ENCODE measurements at places on chromosomes 4 and X.

DNA sequence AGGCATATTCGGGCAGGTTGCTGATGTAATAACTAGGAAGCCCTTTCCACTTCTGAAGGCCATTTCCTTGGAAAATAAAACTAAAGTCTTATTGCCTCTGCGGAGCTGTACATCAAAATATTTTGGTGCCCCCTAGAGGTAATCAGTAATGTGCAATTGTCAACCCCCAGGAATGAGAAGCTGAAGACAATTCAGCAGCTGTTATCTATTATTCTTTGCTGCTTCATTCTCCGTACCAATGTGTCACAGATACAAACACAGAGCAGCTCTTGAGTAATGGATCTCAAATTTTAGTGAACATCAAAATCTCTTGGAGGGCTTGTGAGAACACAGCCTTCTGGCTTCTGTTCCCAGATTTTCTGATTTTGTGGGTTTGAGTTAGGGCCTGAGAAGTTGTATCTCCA, 3.5 kb upstream of the SLIT2 start:
- no peak overlapping the region for H3K4me3 ChIP-seq
- no peak overlapping the region for H3K27ac ChIP-seq
- H3K4me1 ChIP-seq, result no peaks in the 10 kb centered on the region
- no peaks in the 10 kb centered on the region for H3K36me3 ChIP-seq
- DNase-seq, result no peak
- H3K27me3 ChIP-seq, result no peaks in the 10 kb centered on the region

DNA sequence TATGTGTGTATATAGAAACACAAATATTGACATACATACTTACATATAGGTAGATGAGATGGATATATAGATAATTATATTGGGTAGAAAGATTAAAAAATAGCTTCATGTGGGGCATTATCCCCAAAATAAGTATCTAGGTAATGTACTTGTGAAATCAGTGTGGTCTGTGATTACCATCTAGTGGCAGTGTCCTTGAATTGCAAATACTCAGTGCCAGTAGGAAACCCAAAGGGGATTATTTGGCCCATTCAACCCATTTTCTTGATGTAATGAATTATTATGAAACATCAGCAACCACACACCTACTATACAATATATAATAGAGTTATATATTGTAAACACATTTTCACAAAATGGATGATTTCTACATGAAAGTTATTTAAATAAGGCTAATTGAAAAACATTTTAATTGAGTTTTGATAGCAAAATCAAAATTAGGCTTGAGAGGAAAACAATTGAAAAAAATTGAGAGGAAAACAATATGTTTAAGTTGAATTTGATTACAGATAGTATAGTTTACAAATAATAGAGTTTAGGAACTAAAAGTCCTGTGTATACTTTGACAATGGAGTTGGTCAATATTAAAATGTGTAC, 389.4 kb downstream of the GALNTL6 start:
- no peaks in the 10 kb centered on the region for H3K27me3 ChIP-seq
- H3K4me1 ChIP-seq, result no peaks in the 10 kb centered on the region
- DNase-seq, result peak; percentile 10
- no peak overlapping the region for H3K27ac ChIP-seq
- no peak overlapping the region for H3K4me3 ChIP-seq

GRCh38 chr4:7590189-7590588, 155.5 kb upstream of the PSAPL1 start:
- H3K27ac ChIP-seq, result no peak overlapping the region
- H3K36me3 ChIP-seq, result no peaks in the 10 kb centered on the region
- no peak for DNase-seq
- no peaks in the 10 kb centered on the region for H3K27me3 ChIP-seq
- no peaks in the 10 kb centered on the region for H3K4me1 ChIP-seq
- no peak overlapping the region for H3K4me3 ChIP-seq

DNA sequence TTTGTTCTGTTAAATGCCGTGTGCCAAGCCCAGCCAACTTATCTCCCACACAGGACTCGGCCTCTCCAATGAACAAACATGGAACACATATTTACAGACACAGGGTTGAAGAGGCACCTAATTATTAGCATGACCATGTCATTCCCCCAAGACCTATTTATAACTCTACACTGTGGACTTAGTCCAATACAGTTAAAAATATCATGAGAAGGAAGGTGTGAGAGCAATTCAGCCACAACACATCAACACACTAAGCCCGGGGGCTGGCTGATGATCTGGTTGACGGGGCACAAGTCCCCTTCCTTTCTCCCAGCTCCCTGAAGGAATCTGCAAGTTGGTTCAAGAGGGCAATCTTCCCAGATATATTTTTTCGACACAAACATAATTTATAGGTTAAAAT, 28.1 kb downstream of the MANBA start:
- H3K27ac ChIP-seq, result no peak overlapping the region
- H3K4me3 ChIP-seq, result no peak overlapping the region
- no peak for DNase-seq

DNA sequence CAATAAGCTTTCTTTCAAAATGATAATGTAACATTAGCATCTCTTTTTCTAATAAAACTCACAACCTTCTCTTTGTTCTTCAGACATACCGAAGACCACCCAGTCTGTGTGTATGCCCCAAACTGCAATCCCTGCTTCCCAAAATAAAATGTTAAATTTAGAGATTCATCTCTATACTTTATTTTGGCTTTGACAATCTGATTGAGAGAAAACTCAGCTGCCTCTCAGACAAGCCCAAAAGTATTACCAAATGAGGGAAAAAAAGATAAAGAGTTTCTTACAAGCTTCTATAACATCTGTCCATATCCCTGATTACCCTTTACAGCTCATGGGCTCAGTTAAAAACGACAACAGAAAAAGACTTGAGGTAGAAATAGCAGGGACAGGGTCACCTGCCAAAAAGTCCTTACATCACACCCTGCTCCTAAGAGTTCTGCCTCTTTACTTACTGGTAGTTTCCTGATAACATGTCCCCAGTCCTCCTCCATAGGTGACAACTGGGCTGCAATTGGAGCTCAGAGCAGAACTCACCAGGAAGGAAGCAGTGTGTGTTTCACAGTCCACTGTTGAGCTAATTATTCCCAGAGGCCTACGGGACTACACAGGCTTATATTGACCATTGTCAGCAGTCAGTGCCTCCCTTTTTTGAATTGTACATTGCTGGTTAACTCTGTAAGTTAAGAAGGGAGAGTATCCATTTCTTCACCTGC, 70.9 kb upstream of the FAM9C start:
- no peaks in the 10 kb centered on the region for H3K27me3 ChIP-seq
- no peak for DNase-seq
- H3K4me3 ChIP-seq, result no peak overlapping the region
- H3K27ac ChIP-seq, result peak overlapping the region; percentile 34
- H3K36me3 ChIP-seq, result no peaks in the 10 kb centered on the region

DNA sequence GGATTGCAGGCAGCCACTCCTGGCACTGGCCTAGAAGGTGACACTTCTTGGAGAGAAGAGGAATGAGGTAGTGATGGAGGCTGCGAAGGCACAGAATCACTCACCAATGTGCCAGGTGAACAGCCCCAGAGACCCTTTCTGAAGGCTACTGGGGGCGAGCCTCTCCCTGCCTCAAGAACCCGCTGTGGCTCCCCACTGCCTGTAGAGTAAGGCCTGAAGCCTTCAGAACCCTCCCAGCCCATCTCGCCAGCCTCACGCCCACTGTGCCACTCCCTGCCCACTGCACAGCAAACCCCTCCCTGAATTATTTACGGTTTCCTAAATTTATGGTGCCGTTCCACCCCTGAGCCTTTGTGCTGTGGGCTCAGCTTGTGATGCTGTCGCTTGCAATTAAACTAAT, 24.2 kb upstream of the SORCS2 start:
- DNase-seq, result no peak
- H3K4me1 ChIP-seq, result no peaks in the 10 kb centered on the region
- H3K4me3 ChIP-seq, result no peak overlapping the region
- H3K27ac ChIP-seq, result no peak overlapping the region
- no peaks in the 10 kb centered on the region for H3K27me3 ChIP-seq

Data from Panc1 (cell line).